ENCODE measurements at places on chromosomes 4 and X. TPM values are rescaled to one million over a fixed set of nuclear protein-coding genes. Genes with fewer than 3 reads are reported as not detected.

GRCh38 chr4:55125087-55125721 is at the start of gene KDR:
KDR (minus strand) TSS chr4:55125595; CDS start chr4:55125293, 302 bp downstream.
- no peak for DNase-seq

DNA sequence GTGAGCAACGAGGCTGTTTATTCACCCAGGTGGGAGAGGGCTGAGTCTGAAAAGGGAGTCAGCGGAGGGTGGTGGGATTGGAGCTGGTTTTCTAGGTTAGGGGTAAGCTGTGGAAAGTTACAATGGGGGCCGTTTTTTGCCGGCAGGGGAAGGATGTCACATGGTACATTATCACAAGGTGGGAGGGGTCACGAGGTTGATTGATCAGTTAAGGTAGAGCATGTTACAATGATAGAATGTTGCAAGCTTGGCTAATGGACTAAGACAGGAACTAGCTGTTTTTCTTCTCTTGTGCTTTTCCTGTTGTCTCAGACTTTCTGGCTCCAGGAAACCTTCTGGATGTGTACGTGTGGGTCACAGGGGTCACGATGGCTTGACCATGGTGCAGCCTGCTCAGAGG is 536.3 kb upstream of the HTR2C start:
- DNase-seq: no peak

DNA sequence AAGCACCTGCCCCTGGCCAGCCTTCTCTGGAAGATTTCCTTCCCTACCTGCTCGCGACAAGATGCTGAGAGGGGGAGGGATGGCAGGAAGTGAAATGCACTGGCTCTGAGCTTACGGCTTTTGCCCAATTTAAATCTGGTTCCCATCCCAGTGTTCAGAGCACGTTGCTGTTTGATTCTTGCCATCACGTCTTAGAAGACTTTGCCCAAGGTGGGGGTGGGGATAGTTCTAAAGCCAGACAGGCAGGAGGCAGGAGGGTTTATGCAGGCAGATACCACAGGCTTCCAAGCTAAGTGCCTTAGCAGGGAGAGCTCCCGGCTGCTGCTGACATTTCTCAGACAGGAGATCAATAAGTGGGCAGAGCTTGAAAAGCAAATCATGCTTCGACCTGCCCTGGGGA is 393.9 kb downstream of the MID1IP1 start:
- no peak for DNase-seq

GRCh38 chr4:182449186-182449929 is 206.2 kb downstream of the TENM3 start:
- DNase-seq: no peak

- no peak for DNase-seq
Measured at GRCh38 chr4:158535130-158535614, 13.5 kb downstream of the RXFP1 start.

GRCh38 chrX:102835504-102836146 is 101.4 kb upstream of the RAB40AL start:
- DNase-seq: no peak

- DNase-seq: no peak
Measured at GRCh38 chr4:187726485-187726884, 269.1 kb upstream of the ZFP42 start.

- DNase-seq: no peak
Measured at GRCh38 chrX:111124418-111124817, 28.4 kb downstream of the PAK3 start.

The PCDH19 gene
- not detected for total RNA-seq

The SLIT2 gene
- total RNA-seq: not detected

The UGT2B11 gene
- not detected for total RNA-seq

The TMEM154 gene
- 33.4 TPM for total RNA-seq
